Right ventricle myocardium superior (tissue), 1 donor: ENCODE measurements at places on chromosomes 7 and 10. TPM values are rescaled to one million over a fixed set of nuclear protein-coding genes. Genes with fewer than 3 reads are reported as not detected.

TET1 gene
- total RNA-seq: 2.9 TPM

SPDYE5 gene
- not detected for total RNA-seq

CCZ1 gene
- 38.2 TPM for total RNA-seq

CPA4 gene
- not detected for total RNA-seq

LRRN3 gene
- 14.8 TPM for total RNA-seq

SUGCT gene
- total RNA-seq: 8.4 TPM

MALRD1 gene
- 1.1 TPM for total RNA-seq

DNA sequence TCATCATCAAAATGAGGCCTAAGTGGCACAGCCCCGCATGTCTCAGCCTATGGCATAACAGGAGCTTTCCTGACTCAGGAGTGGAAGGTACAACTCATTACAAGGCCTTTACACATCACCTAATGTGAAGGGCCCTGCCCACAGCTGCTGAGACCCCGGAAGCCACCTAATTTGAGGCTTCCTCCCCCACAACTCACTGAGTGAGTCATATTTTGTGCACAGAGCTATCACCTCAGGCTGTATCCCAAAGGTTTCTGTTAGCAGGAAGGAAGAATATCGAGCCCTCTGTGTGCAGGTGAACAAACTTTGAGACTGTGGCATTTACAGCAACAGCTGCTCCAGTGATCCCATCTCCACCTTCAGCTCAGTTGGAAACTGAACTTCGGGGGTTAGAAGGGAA is 20.6 kb downstream of the HTR5A start:
- no peak for DNase-seq

- no peak for DNase-seq
Measured at GRCh38 chr7:16921644-16922257, 40.0 kb upstream of the AGR3 start.

GRCh38 chr7:43646603-43647338 is 63.9 kb downstream of the STK17A start:
- no peak for DNase-seq

DNA sequence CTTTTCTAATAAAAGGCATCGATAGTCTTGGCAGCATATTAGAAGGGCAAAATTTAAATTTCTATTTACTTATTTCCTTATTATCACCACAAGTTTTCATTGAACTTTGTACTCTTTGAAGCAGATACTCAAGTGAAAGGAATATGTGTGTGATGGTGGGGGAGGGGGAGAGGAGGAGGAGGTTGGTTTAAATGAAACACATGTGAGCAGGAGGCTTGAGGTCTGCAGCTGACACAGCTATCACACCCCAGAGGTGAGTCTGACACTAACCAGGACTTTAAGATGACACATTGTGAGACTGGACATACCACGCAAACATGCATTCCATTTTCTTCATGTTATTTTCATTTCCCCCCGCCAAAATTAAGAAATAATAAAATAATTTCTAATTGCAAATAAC is 63.3 kb downstream of the CTTNBP2 start:
- no peak for DNase-seq

- no peak for DNase-seq
Measured at GRCh38 chr7:20214921-20215669, 2.1 kb downstream of the MACC1 start.

- no peak for DNase-seq
Measured at GRCh38 chr10:22332116-22332692, 11.3 kb downstream of the BMI1 start.

DNA sequence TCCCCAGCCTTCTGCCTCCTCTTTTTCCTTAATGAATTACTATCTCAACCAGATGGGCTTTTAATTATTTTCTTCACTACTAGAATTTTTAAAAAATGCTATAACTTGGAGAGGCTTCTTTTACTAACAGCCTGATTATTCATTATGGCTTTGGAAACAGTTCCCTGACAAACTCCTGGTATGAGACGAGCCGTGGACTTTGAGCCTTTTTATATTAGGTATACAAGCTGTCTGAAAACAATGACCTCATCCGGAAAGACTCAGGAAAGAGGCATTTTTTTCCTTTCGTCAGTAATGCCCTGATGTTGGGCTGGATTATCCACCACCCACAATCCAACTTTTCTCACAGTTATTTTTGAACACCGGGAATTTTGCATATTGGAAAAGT is 26.7 kb upstream of the ABLIM1 start:
- DNase-seq: no peak

- DNase-seq: no peak
Measured at GRCh38 chr7:105989686-105990085, 26.6 kb downstream of the CDHR3 start.

DNA sequence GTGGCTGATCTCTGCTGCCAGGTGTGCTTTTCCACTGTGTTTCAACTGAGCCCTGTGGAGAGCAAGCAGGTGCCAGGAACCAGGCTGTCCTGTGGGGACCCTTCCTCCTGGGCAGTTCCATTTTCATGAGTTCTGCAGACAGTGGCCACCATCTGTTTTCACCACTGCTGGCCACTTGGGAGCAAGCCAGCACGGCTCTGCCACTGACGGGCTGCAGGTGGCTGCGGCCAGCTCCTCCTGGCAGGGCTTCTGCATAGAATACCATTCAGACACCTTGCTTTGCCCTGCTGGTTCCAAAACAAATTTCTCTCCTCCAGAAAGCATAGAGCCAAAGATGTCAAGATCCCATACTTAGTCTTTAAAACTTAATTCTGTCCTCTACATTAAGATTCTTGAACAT is 48.3 kb downstream of the LANCL2 start:
- no peak for DNase-seq

DNA sequence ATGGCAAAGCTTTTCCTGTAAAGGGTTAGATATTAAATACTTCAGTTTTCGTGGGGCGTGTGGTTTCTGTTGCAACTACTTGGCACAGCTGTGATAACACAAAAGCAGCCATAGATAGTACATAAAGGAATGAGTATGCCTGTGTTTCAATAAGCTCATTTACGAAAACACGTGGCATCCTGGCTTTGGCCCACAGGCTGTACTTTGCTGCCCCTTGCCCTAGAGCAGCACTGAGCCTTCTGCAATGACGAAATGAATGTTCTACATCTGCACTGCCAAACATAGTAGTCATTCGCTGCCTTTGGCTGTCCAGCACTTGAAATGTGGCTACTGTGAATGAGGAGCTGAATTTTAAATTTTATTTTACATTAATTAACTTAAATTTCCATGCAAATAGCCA is 376.2 kb upstream of the TPK1 start:
- DNase-seq: no peak

- no peak for DNase-seq
Measured at GRCh38 chr10:21602313-21602712, 68.3 kb downstream of the MLLT10 start.

GRCh38 chr10:131271195-131271880 is 40.2 kb downstream of the TCERG1L start:
- DNase-seq: no peak
